Central memory CD8-positive, alpha-beta T cell (primary cell): ENCODE measurements at places on chromosomes 1 and 21.

DNA sequence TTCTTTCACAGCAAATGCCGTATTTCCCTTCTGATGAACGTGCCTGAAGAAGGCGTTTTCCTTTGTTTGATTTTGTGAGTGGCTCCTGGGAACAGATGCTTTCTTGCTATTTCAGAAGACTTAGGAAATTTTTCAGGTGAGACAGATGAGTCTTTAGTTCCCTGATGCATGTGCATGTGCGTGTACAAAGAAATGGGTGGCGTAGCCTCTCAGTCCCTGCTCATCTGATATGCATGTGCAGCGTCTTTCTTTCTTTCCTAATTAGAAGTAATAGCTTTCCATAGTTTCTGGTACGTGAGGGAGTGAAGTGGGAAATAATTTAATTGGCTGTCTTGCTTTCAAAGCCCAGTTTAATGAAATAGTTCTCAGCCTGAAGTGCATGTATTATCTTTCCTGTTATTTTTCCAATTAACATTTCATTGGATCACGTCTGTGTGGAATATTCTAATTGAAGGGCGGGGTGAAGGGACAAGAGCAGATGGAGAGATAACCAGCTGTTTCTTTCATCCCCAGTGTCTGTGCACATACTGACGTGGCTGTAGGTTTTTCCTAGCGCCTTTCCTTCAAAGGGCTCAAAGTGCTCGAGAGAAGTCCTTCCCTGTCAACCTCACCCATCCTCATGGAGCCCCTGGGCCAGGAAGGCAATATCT, 104.3 kb downstream of the FAM78B start:
- DNase-seq: no peak

DNA sequence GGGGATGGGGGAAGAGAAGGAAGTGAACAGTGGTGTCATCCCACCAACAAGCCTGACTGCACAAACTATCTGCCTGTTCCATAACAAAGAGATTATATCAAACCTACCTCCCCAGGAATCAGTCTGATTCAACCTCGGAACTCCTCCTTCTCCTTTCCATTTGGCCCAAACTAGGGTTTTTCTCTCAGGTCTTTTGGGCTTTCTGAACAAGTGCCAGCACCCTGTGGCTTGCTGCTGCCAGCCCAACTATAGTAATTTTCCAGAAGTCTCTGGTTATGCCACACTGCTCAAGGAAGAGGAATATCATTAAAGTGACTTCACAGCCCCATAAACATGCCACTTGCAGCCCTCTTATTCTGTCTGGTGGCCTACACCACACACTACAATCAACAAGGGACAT, 70.5 kb downstream of the RGS7 start:
- DNase-seq: no peak

- no peak for DNase-seq
Measured at GRCh38 chr1:240090957-240091600, 604 bp upstream of the FMN2 start.

DNA sequence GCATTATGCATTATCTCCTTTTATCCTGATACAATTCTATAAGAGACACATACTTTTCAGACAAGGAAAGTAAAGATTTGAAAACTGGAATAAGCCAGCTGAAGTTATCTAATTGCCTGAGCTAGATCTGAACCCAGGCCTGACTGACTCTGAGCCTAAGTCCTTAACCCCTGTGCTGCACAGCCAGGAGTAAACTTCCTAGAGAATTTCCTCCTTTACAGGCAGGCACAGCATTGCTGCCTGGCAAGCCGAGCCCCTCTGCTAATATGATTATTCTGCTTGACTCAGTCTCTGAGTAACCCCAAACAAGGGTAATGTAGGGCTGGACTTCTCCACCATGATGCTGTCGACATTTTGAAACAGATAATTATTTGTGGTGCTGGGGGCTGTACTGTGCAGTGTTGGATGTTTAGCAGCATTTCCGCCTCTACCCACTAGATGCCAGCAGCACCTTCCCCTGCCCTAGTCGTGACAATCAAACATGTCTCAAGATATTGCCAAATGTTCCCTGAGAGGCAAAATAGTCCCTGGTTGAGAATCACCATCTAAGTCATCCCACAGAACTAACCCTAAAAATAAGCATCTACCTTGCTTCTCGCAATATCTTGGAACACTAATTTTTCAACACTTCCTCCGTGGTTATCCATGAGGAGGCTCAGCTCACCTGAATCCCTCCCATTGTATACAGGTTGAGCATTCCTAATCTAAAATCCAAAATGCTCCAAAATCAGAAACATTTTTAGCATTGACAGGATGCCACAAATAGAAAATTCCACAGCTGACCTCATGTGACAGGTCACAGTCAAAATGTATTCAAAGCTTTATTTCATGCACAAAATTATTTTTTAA, 18.5 kb downstream of the CAMK1G start:
- no peak for DNase-seq

DNA sequence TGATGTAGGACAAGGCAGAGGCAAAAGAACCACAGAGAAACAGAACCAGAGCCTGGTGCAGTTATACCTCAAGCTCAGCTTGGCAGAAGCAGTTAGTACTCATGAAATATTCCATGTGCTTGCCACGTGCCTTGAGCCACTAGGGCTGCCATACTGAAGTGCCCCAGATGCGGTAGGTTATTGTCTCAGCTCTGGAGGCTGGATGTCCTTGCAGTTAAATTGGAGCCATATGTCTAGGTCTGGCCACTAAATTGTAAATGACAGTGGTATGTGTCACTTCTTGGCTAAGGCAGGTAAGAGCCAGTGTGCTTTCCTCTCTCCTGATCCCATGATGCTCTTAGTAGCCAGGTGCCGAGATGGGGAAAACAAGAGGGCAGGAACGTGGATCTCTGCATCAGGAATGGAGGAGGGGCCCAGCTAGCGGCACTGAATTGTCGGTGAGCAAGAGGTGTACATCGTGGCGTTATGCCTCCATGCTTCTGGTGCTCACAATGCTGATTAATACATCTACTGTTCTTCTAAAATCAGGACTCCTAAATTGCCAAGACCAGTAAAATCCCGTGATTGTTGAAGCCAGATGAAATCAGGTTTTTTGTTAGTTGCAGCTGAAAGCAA, 73.5 kb downstream of the PSMG1 start:
- no peak for DNase-seq

- DNase-seq: no peak
Measured at GRCh38 chr1:48051466-48052126, 54.4 kb upstream of the TRABD2B start.

- no peak for DNase-seq
Measured at GRCh38 chr21:46357335-46357604, 33.3 kb downstream of the PCNT start.

- DNase-seq: no peak
Measured at GRCh38 chr21:41916888-41917433, 36.9 kb downstream of the C2CD2 start.

GRCh38 chr1:143736562-143736961, 235.2 kb downstream of the FAM72C start:
- no peak for DNase-seq

DNA sequence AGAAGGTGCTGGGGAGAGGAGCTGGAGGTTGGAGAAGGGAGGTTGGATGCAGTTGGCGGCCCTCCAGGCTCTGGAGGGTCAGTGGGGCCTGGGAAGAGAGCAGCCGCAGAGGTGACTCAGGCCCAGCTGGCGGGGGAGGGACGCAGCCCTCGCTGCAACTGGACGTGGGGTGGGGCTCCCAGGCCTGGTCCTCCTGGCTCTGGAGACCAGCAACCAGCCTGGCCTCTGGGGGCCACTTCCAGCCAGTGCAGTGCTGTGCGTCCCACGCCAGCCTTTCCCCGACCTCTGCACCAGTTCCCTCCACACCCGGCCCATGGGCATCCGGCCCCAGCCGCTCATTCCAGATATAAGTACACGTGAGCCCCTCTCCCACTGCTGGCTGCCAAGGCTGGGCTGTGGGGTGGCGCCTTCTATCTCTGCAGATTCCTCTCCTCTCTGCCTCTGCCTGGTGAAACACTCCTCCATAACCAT, 38.0 kb upstream of the COL18A1 start:
- no peak for DNase-seq

DNA sequence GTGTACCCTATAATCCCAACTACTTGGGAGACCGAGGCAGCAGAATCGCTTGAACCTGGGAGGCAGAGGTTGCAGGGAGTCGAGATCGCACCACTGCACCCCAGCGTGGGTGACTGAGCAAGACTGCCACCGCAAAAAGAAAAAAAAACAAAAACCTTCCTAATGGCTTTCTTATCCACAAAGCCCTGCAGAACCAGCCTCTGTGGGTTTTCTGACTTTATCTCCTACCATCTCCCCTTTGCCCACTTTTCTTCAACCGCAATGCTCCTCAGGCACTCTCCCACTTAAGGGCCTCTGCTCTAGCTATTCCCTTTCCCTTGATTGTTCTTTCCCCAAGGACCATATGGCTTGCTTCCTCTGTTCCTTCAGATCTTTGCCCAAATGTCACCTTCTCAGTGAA, 67.9 kb upstream of the PUM1 start:
- no peak for DNase-seq

DNA sequence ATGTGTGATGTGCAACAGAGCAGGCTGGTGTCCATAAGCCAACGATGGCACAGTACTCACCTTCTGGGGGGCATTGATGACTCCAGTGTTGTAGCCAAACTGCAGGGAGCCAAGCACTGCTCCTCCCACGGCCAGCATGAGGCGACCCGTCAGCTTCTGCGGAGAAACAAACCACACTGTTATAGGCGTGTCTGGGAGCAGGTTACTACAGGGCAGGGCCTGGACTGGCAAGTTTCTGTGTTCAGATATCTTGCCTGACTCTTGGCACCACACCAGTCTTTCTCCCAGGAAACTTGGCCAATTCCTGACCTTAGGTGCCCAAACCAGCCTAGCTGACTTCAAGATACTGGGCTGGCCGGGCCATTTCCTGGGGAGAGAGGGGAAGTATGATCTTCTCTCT, 15.5 kb downstream of the SLC2A1 start:
- no peak for DNase-seq

DNA sequence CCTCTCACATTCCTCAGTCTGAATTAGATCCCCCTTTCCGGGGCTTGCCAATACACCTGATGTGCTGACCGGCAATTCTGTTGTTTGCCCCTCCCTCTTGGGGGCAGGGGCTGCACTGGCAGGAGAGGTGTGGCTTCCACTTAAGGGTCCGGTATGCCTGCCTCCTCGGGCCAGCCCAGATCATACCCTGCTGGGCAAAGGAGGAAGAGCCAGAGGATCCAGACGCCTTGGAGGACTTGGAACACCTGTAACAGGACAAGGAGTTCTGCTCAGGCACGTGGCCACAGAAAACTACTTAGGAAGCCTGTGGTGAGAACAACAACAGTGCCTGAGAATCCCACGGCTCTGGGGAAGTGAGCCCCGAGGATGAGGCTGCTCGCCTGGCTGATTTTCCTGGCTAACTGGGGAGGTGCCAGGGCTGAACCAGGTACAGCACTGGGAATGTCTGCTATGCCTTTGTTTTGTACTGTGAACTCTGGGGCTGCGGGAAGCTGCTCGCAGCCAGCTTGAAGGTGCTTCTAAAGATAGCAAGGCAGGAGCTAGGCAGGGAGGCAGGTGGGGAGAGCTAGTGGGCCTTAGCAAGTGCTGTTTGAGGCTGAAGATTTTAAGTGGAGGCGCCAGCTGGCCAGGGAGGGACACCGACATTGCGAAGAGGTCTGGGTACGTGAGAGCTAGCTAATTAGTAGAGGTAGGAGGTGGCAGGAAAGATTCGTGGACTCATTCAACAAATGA, at the start of gene SMPDL3B:
SMPDL3B (plus strand) TSS at position 183 of the 732 bp plus-strand sequence; CDS start at position 367, 184 bp downstream.
- no peak for DNase-seq

DNA sequence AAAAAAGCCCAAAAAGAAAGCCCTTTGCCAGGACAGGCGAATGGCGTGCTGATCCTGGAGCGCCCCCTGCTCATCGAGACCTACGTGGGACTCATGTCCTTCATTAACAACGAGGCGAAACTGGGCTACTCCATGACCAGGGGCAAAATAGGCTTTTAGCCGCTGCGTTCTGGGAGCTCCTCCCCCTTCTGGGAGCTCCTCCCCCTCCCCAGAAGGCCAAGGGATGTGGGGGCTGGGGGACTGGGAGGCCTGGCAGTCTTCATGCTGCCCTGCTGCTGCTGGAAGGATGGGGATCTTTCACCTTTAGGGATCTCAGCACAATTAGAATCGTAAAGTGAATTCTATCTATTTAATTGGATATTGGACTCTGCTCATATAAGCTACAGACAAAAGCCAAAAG, 3.6 kb downstream of the TPRG1L start:
- no peak for DNase-seq

- no peak for DNase-seq
Measured at GRCh38 chr1:156938813-156939212, 18.4 kb downstream of the LRRC71 start.

DNA sequence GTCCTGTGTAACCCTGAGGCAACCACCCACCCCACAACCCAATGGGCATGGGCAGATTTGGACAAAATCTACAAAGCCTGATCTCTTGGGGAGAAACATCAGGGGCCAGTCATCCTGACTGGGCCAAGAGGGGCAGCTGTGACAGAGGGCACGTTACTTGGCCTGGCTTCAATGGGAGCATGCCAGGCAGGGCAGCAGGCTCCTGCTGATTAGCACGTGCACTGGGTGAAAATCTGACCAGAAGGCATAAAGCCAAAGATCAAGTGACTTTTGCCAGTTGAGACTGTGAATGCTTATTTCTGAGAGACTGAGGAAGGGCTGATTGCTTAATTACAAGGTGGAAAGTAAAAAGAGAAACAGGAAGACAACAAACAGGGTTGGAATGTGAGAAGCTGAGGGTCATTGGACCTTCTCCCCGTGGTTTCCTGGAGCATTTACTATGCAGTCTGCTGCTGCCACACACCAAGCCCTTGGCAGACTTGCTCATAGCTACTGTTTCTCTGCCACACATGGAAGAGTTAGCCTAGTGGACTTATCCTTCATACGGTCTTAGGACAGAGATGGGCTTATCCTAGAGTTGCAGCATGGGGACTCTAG, 39.8 kb upstream of the TNR start:
- no peak for DNase-seq

GRCh38 chr1:212413902-212414327, 771 bp downstream of the PACC1 start:
- DNase-seq: no peak

DNA sequence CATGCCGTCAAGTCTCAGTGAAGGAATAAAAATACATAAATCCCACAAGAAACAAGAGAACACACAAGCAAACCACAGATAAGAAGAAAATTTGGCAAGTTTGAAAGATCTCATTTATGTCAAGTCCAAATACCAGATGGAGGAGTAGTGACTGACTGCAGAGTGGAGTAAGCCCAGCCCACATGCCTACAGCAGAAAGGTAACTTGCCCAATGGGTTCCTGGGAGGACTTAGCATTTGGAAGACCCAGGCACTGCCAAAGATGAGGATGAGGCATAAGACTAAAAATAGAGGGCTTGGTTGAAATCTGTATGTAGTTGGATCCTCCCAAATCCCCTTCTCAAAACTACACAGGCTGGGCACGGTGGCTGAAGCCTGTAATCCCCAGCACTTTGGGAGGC, 70.8 kb downstream of the ZNF648 start:
- DNase-seq: no peak
